ENCODE measurements at places on chromosomes 3 and 15. TPM values are rescaled to one million over a fixed set of nuclear protein-coding genes. Genes with fewer than 3 reads are reported as not detected.

The FGF7 gene
- not detected for polyA plus RNA-seq

The STRA6 gene
- not detected for polyA plus RNA-seq

The C2CD4B gene
- 31.5 TPM for polyA plus RNA-seq

DNA sequence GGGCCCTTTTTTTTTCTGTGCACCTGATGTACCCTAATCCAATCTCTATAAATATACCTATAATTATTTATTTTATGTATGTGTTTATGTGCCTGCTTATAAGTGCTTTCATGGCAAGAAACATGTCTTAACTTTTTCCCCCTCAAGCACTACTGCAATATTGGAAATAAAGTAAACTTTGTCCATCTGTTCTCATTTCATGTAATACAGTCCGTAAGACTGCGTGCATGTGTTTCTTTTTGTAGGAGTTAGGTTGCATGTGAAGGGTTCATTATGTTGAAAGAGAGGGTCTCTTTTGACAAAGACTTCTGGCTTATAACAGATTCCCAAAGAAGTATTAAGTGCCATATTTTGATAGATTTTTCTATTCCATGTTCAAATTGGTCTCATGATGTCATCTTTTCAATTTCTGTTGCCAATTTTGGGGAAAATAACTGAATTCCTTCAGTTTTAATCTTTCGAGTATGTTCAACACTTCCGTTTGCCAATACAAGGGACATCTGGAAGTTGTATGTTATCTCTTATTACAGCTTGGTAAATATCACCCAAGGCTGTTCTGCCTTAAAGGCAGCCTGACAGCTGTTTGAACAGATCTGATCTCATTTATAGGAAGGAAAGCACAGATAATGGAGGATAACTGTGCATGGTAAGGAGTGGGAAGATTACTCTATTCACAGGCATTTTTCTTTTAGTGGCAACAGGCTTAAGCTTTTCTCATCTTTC lies 273.1 kb upstream of the SGO1 start:
- H3K4me3 ChIP-seq, result no peak overlapping the region
- peaks cover 16% of the 10 kb centered on the region for H3K4me1 ChIP-seq
- no peaks in the 10 kb centered on the region for H3K27me3 ChIP-seq
- H3K27ac ChIP-seq, result no peak overlapping the region
- no peak for DNase-seq

- no peak overlapping the region for H3K4me3 ChIP-seq
- H3K27me3 ChIP-seq, result no peaks in the 10 kb centered on the region
- H3K36me3 ChIP-seq, result no peaks in the 10 kb centered on the region
- H3K27ac ChIP-seq, result no peak overlapping the region
- H3K4me1 ChIP-seq, result no peaks in the 10 kb centered on the region
Measured at GRCh38 chr15:31265871-31266711, 60.5 kb upstream of the KLF13 start.

The ATP2B2 gene
- polyA plus RNA-seq, result not detected

The UROC1 gene
- not detected for polyA plus RNA-seq

DNA sequence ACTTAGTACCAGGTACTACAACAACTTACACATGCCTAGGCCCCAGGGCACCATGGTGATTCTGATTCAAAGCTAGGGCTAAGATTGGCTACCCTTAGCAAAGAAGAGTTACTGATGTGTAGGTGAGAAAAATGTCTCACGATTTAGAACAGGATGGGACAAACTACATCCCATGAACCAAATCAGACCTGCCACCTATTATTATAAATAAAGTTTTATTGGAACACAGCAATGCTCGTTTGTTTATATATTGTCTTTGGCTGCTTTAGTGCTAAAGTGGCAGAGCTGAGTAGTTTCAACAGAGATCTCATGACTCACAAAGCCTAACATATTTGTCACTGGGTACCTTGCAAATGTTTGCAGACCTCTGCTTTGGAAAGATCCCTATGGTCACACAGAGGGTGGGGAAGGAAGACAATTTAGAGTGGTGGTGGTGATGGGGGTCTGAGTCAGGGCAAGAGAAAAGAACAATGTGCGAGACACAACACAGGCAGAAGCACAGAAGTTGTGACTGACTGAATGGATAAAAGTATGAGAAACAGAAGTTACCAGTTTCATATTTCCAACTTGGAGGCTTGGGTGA lies 770.6 kb upstream of the CFAP20DC start:
- H3K36me3 ChIP-seq, result no peaks in the 10 kb centered on the region
- no peaks in the 10 kb centered on the region for H3K27me3 ChIP-seq
- no peak for DNase-seq
- no peak overlapping the region for H3K27ac ChIP-seq
- H3K4me1 ChIP-seq, result no peaks in the 10 kb centered on the region
- no peak overlapping the region for H3K4me3 ChIP-seq

DNA sequence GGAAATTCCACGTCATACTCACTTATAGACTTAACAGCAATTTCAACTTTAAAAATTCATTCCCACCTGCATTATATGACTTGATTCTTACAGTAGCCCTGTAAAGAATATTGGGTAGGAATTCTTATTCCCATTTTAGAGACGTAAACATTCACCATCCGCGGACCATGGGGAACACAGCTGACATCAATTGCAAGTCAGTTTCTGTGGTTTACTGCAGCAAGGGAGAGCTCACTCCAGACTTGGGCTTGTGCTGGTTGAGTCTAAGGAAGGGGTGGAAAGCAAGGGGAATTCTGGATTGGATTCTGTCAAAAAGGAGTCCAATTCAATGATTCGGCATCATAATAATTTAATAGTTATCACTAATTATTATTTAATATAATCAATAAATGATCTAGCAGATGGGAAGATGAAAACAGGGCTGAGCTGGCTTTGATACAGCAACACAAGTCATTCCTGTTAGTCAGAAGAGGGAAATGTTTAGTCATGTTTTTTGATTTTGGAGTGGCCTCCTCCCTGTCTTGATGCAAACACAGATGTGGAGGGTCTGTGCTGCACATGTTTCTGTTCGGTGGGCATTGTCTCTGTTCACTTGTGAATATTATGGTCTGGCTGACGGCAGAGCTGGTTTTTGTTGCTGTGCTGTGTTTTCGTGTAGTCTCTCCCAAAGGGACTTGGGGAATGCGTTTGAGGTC lies 9.7 kb downstream of the LIPC start:
- no peaks in the 10 kb centered on the region for H3K36me3 ChIP-seq
- no peaks in the 10 kb centered on the region for H3K27me3 ChIP-seq
- DNase-seq, result peak; percentile 50
- peak overlapping the region; percentile 82 for H3K27ac ChIP-seq
- H3K4me3 ChIP-seq, result no peak overlapping the region
- H3K4me1 ChIP-seq, result peaks cover 32% of the 10 kb centered on the region

DNA sequence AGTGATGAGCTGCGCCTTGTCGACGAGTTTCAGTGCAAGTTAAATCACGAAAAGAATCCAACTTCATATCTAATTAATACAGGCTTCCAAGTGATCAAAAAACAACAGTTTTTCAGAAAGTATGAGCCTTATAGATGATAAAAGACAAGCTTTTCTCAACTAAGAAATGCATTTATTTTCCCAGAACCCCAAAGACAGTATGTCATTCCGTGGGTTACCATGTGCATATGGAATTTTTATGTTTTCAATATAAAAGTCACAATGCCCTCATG lies 442.8 kb downstream of the MAGI1 start:
- peaks cover 23% of the 10 kb centered on the region for H3K27me3 ChIP-seq
- no peak overlapping the region for H3K4me3 ChIP-seq
- H3K27ac ChIP-seq, result no peak overlapping the region
- H3K36me3 ChIP-seq, result no peaks in the 10 kb centered on the region
- no peak for DNase-seq

GRCh38 chr3:65251375-65251774 lies 563.6 kb upstream of the ADAMTS9 start:
- no peaks in the 10 kb centered on the region for H3K27me3 ChIP-seq
- no peak for DNase-seq
- no peaks in the 10 kb centered on the region for H3K4me1 ChIP-seq
- H3K4me3 ChIP-seq, result no peak overlapping the region
- no peaks in the 10 kb centered on the region for H3K36me3 ChIP-seq

GRCh38 chr3:193214445-193214844 lies 26.6 kb upstream of the PLAAT1 start:
- no peaks in the 10 kb centered on the region for H3K4me1 ChIP-seq
- no peak overlapping the region for H3K27ac ChIP-seq
- no peaks in the 10 kb centered on the region for H3K27me3 ChIP-seq
- no peak overlapping the region for H3K4me3 ChIP-seq

GRCh38 chr3:39937874-39938273 lies 128.5 kb downstream of the MYRIP start:
- no peaks in the 10 kb centered on the region for H3K27me3 ChIP-seq
- no peak overlapping the region for H3K4me3 ChIP-seq
- no peak overlapping the region for H3K27ac ChIP-seq
- DNase-seq, result peak; percentile 20

- no peaks in the 10 kb centered on the region for H3K36me3 ChIP-seq
- no peak overlapping the region for H3K4me3 ChIP-seq
- no peaks in the 10 kb centered on the region for H3K27me3 ChIP-seq
- no peak overlapping the region for H3K27ac ChIP-seq
- no peaks in the 10 kb centered on the region for H3K4me1 ChIP-seq
Measured at GRCh38 chr3:76997733-76998132, 42.2 kb upstream of the ROBO2 start.

- no peaks in the 10 kb centered on the region for H3K27me3 ChIP-seq
- H3K36me3 ChIP-seq, result no peaks in the 10 kb centered on the region
- H3K4me3 ChIP-seq, result no peak overlapping the region
- H3K4me1 ChIP-seq, result peaks cover 68% of the 10 kb centered on the region
- H3K27ac ChIP-seq, result peak overlapping the region; percentile 8
- peak; percentile 85 for DNase-seq
Measured at GRCh38 chr3:153626158-153626557, 464.1 kb downstream of the RAP2B start.

- no peak overlapping the region for H3K4me3 ChIP-seq
- no peak overlapping the region for H3K27ac ChIP-seq
- H3K4me1 ChIP-seq, result peaks cover 4% of the 10 kb centered on the region
- DNase-seq, result no peak
Measured at GRCh38 chr3:138889792-138890191, 55.1 kb upstream of the PIK3CB start.

DNA sequence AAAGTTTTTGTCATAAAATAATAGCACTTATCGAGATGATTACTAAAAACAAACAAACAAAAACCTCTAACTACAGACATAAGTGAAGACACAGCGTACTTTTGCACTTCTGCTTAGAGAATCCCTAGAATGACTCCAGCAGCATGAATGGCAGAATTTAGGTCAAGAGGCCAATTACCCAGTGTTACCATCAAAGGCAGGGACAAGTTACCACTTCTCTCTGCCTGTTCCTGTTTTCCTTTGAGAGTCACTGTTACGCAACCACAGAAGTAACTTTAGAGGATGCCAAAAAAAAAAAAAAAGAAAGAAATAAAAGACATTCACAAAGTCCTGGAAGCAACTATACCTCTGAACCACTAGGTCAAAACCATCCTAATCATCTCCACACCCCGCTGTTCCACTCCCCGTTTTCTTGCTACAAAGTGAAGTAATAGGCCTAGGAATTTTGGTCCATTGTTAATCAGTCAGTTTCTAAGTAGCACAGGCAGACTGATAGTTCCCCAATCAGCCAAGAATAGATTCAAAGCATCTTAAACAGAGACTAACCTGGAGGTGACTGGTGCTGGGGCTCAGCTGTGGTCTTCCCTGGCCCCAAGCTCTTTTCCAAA lies 41.9 kb downstream of the FMN1 start:
- no peaks in the 10 kb centered on the region for H3K36me3 ChIP-seq
- no peaks in the 10 kb centered on the region for H3K4me1 ChIP-seq
- H3K4me3 ChIP-seq, result no peak overlapping the region
- H3K27me3 ChIP-seq, result peaks cover 4% of the 10 kb centered on the region
- no peak overlapping the region for H3K27ac ChIP-seq

DNA sequence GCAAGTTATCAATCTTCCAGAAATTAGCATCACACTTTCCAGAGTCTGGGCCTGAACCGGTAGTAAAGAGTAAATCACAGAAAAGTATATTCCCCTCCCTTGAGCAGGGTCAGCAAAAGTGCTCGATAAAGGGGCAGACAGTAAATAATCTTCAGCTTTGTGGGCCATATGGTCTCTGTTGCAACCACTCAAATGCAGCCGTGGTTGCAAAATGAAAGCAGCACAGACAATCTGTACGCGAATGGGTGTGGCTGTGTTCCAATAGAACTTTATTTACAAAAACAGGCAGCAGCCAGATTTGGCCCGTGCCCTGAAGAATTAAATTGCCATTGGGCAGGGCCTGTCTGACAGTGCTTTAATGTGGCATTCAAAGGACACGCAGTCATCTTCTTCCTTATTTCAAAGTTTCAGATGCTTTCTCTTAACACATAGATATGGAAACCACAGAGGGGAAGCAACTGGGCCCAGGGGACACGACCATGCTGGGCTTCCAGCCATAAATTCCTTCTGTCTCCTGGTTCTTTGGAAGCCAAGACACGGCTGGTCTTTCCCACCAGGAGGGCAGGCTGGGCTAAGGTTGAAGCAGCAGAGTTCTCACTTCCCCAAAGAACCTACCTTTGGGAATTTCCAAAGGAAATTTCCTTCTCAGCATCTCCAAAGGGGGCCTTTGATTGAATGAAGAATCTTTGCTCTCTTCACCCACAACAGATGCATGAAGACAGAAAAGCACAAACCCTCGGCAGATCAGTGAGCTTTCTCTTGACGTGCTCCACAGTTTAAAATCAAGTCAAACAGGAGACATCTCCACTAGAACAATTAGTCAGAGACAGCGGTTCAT lies 489.8 kb upstream of the PROK2 start:
- H3K4me1 ChIP-seq, result peaks cover 20% of the 10 kb centered on the region
- DNase-seq, result no peak

GRCh38 chr15:51692154-51692553 lies 10.9 kb downstream of the SCG3 start:
- H3K27me3 ChIP-seq, result peaks cover 12% of the 10 kb centered on the region
- no peak overlapping the region for H3K27ac ChIP-seq
- no peak overlapping the region for H3K4me3 ChIP-seq

Data from endothelial cell of umbilical vein (primary cell).